ENCODE measurements at places on chromosomes 4 and X. TPM values are rescaled to one million over a fixed set of nuclear protein-coding genes. Genes with fewer than 3 reads are reported as not detected.

DNA sequence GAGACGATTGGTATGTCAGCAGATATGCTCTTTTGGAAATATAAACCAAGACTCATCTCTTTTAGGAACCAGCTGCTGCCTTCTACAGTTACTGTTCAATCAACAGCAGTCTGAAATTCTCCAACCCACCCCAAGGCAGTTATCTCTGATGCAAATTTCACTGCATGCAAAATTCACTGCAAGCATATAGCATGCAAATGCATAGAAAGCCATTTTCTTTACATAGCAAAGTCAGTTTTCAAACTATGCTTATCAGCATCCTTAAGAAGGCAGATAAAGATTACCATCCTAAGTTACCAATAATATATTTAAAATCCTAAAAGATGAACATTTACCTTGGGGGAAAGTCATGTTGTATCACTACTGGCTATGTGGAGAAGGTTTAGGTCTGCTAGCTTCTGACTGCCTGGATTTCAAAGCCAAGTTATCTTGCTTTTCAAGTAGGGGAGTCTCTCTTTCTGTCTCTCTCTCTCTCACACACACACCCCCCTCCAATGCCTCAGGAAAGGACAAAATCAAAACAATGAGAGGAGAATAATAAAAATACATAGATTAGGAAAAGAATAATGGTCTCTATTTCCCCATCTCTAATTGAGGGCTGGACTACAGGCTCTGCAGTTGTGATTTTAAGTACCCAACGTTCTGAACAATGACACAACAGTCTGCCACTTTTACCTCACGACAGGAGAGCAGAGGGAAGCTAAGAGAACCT, 1.5 kb downstream of the NMU start:
- DNase-seq: no peak

Gene C4orf50
- total RNA-seq: 0.12 TPM

DNA sequence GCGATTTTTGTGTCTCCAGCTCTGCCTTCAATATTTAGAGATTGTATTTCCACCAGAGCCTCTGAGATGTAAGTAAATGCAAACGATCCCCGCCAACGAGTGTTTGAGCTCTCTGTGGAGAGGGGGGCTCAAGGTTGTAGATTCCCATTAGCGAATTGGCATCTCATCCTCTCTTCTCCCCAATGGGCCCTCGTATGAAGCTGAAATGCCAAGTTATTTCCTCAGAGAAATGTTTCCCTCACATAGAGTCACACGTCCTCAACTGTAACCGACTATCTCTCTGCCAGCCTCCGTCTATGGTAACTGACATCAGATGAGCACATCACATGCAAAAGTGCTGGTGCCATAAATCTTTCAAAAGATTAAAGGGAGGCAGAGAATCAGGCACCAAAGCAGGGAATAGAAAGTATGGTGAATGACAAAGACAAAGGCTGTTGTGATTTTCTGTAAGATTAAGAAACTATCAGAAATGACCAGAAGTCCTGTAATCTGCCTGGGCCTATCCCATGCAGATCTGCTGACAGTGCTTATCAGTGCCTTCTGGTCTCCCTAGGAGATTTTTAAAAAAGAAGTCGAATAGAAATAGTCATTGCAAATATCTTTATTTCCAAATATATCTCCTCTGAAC, 157.1 kb downstream of the PDGFRA start:
- DNase-seq: no peak

Gene COQ2
- 12.4 TPM for total RNA-seq

DNA sequence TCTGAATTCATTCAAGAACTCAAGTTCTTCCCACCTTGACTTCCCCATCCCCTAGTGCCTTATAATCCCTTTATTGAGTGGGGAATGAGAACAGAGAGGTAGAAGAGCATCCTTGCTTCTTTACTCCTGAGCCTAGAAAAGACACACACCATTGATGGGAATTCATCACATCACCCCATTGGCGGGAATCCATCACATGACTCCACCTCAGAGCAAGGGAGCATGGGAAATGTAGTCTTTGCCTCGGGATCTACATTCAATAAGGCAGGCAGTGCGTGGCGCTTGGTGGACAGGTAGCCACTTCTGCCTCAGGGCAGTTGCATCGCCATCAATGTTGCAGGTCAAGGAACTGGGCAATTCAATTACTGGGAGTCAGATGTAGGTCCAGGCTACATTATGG, 50.7 kb downstream of the MXRA5 start:
- no peak for DNase-seq

Gene ZDHHC15
- 1.4 TPM for total RNA-seq

Gene CHRDL1
- 95.8 TPM for total RNA-seq

GRCh38 chr4:7813674-7814073, 126.0 kb downstream of the AFAP1 start:
- DNase-seq: no peak

Gene NPY1R
- 4.6 TPM for total RNA-seq

GRCh38 chr4:182736207-182736606, 181.0 kb downstream of the DCTD start:
- no peak for DNase-seq

DNA sequence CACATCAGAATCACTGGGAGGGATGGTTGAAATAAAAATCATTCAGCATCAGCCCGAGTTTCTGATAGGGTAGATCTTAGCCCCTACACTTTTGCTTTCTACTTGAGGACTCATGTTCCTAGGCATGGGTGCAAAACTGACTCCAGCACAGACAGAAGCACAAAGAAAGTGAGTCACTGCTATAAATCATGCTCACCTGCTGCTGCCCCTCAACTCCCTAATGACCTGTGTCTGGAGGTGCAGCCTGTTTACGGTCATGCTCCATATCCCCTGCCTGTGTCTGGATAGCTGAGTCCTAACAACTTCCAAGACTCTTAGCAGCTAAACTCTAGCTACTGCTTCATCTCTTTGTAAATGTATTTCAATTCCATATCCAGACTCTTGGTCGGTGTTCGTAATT, 57.8 kb downstream of the ADGRA3 start:
- no peak for DNase-seq

DNA sequence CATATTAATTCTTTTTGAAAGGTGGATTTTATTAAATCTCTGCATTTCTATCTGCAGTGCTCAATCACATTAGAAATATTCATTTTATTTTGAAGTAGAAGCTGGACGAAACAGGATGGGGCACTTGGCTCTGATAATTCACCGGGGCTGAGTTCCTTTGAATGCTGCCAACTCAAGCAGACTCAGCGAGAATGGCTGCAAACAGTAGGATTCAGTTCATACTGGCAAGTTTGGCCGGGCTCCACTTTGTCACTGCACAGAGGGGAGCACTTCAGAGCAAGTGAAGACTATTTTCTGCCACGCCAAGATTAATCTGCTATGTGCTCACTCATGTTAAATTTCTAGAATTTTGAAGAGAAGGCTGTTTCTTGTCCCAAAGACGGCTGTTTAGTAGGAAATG, 30.7 kb upstream of the KLHL8 start:
- DNase-seq: no peak

Gene NKX3-2
- not detected for total RNA-seq

DNA sequence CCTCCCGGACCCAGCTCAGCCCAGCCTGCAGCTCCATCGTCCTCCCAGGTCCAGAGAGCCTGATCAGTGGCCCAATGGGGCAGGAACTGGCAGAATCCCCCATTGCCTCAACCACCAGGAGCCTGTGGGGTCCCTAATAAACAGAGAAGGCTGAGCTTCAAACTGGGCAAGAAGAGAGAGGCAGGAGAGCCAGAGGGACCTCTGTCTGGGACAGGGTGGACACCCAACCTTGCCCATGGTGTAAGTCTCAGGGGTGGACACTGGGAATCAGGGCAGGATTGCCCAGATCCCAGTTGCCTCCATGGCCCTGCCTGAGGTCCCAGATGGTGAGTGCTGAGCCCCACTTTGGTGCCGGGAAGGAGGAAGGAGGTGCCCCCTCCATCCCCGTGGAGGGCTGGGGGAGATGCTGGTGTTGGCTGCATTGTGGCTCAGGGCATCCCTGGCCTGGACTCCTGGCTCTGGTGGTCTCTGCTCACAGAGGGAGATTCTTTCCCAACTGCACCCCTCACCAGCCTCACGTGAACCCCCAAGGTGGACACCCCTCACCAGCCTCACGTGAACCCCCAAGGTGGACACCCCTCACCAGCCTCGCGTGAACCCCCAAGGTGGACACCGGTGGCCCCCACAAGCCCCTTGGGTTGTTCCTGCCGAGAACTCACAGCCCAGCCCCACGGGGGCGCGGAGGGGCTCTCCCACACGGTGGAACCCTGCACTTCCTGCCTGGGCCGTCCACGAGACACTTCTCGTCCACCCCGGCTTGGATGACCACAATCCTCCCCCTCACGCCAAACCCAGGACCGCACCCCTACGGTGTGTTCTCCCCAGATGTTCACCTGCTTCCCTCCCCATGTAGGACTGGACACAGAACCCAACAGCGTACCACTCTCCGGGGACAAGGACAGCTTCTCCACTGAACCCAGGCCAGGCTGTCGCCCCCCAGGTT, 5.4 kb downstream of the CPLX1 start:
- DNase-seq: peak; percentile 55

Gene TMEM156
- total RNA-seq: 1.2 TPM

Gene GNRHR
- total RNA-seq: not detected

Gene HTRA3
- total RNA-seq: 25.0 TPM

- no peak for DNase-seq
Measured at GRCh38 chrX:132983496-132983895, 25.1 kb upstream of the HS6ST2 start.

Gene GDI1
- total RNA-seq: 108 TPM

GRCh38 chr4:171117457-171117856, 695.7 kb upstream of the GALNTL6 start:
- DNase-seq: no peak

GRCh38 chr4:141210168-141210567, 10.5 kb upstream of the ZNF330 start:
- no peak for DNase-seq

DNA sequence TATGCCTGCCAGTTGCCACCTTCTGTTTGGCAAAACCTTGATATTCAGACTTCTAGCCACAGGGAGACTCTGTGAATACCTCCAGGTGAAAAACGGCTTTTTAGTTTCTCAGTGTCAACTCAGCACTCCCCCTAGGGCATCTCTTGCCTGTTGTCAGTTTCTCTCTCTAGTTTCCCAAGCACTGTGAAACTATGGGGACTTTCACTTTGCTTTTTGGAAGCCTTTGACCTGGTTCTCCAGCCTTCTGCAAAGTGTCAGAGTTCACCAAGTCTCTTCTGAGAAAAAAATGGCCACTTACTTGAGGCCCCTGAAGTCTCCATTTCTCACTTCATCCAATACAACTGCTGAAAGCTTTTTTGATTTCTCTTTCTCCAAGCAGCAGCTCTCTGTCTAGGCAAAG, 521.5 kb downstream of the INPP4B start:
- no peak for DNase-seq

GRCh38 chr4:127775843-127776242, 6.3 kb upstream of the HSPA4L start:
- DNase-seq: no peak

GRCh38 chrX:130170752-130171445, 863 bp upstream of the RAB33A start:
- peak; percentile 61 for DNase-seq
